ENCODE measurements at places on chromosomes 2 and 18.

- H3K27ac ChIP-seq, result no peak overlapping the region
- no peak overlapping the region for H3K4me3 ChIP-seq
- no peaks in the 10 kb centered on the region for H3K36me3 ChIP-seq
- peaks cover 5% of the 10 kb centered on the region for H3K4me1 ChIP-seq
- H3K27me3 ChIP-seq, result no peaks in the 10 kb centered on the region
- DNase-seq, result no peak
Observed at GRCh38 chr2:136444323-136444722, 321.0 kb upstream of the THSD7B start.

DNA sequence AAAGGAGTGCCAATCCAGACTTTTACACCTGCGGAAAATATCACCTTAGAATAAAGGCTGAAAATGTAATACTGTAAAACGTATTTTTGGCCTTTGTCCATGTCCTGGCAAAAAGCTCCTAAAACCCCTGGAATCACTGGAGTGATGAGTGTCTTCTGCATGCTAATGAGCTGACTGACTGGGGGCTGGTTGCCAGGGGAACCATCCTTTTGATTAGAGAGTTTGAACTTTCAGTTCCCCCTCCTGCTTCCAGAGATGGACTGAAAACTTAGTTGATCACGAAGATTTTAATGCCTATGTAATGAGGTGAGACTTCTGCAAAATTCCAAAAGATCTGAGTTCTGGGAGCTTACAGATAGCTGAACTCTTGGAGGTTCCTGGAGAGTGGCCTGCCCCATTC, 20.5 kb downstream of the PUM2 start:
- H3K27ac ChIP-seq, result no peak overlapping the region
- H3K27me3 ChIP-seq, result no peaks in the 10 kb centered on the region
- peaks cover 34% of the 10 kb centered on the region for H3K36me3 ChIP-seq
- no peak overlapping the region for H3K4me3 ChIP-seq
- no peak for DNase-seq
- H3K4me1 ChIP-seq, result no peaks in the 10 kb centered on the region

DNA sequence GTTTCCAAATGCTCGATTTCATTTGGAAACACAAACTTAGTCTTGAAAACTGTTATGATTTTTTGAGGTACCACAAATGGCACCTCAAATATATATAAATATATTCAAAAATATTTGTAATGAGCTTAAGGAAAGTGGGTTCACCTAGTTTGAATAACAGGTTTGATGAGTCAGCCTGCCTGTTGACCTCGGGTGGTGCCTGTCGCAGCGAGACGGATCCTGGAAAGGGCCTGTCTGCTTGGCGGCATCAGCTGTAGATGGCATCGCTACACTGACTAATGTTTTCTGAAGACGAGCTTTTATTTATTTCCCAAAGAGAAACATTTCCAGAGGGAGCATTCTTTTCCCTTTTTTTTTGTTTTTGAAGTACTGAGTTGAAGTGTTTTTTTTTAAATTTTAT, 6.9 kb downstream of the ALLC start:
- no peak overlapping the region for H3K27ac ChIP-seq
- no peak overlapping the region for H3K4me3 ChIP-seq
- no peaks in the 10 kb centered on the region for H3K36me3 ChIP-seq
- H3K27me3 ChIP-seq, result peaks cover 2% of the 10 kb centered on the region

DNA sequence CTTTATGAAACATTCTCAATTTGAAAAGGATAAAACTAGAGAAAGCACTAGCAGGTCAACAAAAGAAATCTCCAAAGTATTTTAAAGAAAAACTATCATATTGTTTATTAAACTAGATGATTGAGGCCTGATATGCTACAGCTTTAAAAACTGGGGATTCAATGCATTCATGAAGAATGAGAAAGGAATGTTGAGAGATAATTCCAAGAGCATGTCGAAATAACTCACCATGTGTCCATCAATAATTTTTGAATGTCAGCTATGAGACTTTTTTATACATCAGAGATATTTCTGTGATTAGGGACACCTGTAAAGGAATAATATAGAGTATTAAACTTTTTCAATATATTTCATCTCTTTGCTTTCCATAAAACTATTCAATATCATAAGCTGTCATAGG, 376.9 kb upstream of the REG3G start:
- H3K36me3 ChIP-seq, result no peaks in the 10 kb centered on the region
- no peak overlapping the region for H3K27ac ChIP-seq
- DNase-seq, result no peak

GRCh38 chr18:30917651-30918050, 124.9 kb downstream of the DSC3 start:
- H3K4me3 ChIP-seq, result no peak overlapping the region
- no peak overlapping the region for H3K27ac ChIP-seq
- no peaks in the 10 kb centered on the region for H3K4me1 ChIP-seq

- no peaks in the 10 kb centered on the region for H3K4me1 ChIP-seq
- H3K27ac ChIP-seq, result no peak overlapping the region
- no peaks in the 10 kb centered on the region for H3K27me3 ChIP-seq
- H3K4me3 ChIP-seq, result no peak overlapping the region
Observed at GRCh38 chr2:23002234-23002633, 382.7 kb upstream of the KLHL29 start.

DNA sequence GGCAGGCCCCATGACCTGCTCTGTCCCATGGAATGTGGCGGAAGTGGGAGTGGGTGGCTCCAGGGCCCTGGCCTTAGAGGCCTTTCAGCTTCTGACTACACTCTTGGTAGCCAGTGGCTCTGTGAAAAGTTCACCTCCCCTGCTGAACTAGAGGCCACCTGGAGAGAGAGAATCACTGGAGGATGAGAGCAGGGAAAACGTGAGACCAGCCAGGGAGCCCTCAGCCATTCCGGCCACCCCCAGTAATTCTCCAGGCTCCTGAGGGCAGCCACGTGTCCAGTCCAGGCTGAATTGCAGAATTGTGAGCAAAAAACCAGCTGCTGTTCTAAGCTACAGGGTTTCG, 10.5 kb downstream of the COLEC12 start:
- DNase-seq, result no peak
- no peak overlapping the region for H3K4me3 ChIP-seq

DNA sequence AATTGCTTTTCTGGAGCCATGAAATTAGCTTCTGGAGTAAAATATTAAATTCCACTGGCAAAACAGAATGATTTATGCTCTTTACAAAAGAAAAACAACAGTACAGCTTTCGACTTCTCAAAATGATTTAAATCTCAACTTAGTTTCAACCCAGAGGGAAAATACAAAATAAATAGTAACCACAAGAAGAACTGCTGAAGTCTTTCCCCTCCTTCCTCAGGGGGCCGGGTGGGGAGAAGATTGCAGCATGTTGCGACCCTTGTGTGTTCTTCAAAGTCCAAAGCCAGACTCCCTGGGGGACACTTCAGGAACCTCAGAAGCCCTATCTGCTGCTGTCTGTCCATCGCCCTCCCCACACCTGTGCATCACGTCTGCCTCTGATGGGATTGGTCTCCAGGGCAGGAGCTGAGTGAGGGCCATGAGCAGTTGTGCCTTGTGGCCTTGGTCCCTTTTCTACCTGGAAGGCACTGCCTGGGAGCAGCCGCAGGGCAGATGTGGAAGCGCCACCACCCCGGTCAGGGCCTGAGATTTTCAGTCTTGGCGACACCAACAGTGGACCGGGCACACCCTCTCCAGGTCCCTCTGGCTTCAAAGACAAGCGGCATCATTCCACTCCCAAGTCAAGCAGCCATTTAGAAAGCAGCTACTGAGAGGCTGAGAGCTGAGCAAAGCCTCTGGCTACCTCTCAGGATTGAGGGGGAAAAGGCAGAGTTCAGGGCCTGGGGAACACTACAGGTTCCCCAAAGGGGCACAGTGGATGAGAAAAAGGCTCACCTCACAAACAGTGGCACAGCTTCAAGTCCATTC, 210.1 kb upstream of the RAB6C start:
- no peak overlapping the region for H3K27ac ChIP-seq
- H3K36me3 ChIP-seq, result no peaks in the 10 kb centered on the region
- no peak for DNase-seq
- no peaks in the 10 kb centered on the region for H3K27me3 ChIP-seq

- H3K27ac ChIP-seq, result no peak overlapping the region
- peak overlapping the region; percentile 6 for H3K4me3 ChIP-seq
- H3K36me3 ChIP-seq, result no peaks in the 10 kb centered on the region
- no peak for DNase-seq
- H3K4me1 ChIP-seq, result no peaks in the 10 kb centered on the region
- no peaks in the 10 kb centered on the region for H3K27me3 ChIP-seq
Observed at GRCh38 chr2:201093573-201093972, 21.8 kb downstream of the NDUFB3 start.

GRCh38 chr18:8212896-8213780, 396.1 kb upstream of the RAB12 start:
- H3K27me3 ChIP-seq, result no peaks in the 10 kb centered on the region
- H3K27ac ChIP-seq, result no peak overlapping the region
- DNase-seq, result no peak
- no peaks in the 10 kb centered on the region for H3K36me3 ChIP-seq
- H3K4me3 ChIP-seq, result no peak overlapping the region

DNA sequence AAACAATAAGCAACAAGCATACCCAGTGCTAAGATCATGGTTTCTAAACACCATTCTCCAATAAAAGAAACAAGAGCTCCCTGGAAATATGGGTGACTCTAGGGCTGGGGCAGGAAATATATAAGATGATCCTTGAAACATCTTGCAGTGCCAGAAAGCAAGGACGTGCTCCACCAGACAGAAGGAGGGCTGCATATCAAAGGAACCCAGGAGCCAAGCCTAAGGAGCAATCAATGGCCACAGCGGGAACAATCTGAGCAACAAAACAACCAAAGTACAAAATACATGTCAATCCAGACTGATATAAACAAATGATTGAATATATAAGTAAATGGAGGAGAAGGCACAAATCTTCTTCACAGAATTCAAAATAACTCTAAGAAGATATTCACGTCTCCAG, 10.1 kb downstream of the SPIRE1 start:
- DNase-seq, result no peak
- no peaks in the 10 kb centered on the region for H3K27me3 ChIP-seq
- no peaks in the 10 kb centered on the region for H3K36me3 ChIP-seq

GRCh38 chr2:152432206-152432653, 97.3 kb downstream of the FMNL2 start:
- H3K27me3 ChIP-seq, result no peaks in the 10 kb centered on the region
- H3K36me3 ChIP-seq, result no peaks in the 10 kb centered on the region
- no peak overlapping the region for H3K4me3 ChIP-seq
- H3K27ac ChIP-seq, result no peak overlapping the region
- H3K4me1 ChIP-seq, result no peaks in the 10 kb centered on the region

- H3K36me3 ChIP-seq, result no peaks in the 10 kb centered on the region
- no peaks in the 10 kb centered on the region for H3K27me3 ChIP-seq
- H3K4me3 ChIP-seq, result no peak overlapping the region
- H3K27ac ChIP-seq, result no peak overlapping the region
- no peaks in the 10 kb centered on the region for H3K4me1 ChIP-seq
Observed at GRCh38 chr2:150549381-150549780, 61.9 kb upstream of the RND3 start.

DNA sequence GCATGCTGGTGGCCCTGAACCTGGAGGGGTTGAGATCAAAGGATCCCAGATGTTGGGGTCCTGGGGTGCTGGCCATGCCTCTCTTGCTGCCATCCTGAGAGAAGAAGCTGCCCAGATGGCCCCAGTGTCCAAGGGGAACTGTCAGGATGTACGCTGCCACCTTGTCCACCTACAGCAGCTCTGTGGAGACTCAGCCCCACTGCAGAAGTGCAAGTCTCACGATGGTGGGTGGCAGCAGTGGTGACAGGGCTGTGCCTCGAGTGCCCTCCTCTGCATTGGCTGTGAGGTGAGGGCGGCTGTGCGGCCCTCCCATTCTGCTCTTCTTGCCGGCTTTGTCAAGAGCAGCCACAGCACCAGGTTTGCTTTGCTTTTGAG, 24.7 kb downstream of the ODC1 start:
- no peaks in the 10 kb centered on the region for H3K27me3 ChIP-seq
- peaks cover 54% of the 10 kb centered on the region for H3K36me3 ChIP-seq
- H3K4me3 ChIP-seq, result no peak overlapping the region
- DNase-seq, result no peak
- no peak overlapping the region for H3K27ac ChIP-seq

DNA sequence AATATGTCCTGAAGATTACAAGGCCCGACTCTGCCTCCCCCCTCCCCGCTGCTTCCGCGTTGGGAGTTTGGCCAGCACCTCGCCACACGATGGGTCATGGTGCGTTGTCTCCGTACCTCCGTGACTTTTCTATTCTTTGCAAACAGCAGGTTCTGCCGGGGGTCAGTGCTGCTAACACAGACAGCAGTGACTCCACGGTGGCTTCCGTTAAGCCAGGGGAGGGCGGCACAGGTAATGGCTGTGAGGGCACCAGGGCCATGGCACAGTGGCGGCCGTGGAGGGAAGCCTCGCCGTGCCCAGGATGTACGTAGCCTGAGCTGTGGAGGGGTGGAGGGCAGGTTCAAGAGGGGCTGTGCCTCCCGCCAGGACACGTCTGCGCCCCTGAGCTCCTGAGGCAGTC, 115.5 kb downstream of the NFATC1 start:
- H3K4me1 ChIP-seq, result peaks cover 38% of the 10 kb centered on the region
- no peaks in the 10 kb centered on the region for H3K36me3 ChIP-seq
- no peak overlapping the region for H3K4me3 ChIP-seq
- H3K27me3 ChIP-seq, result no peaks in the 10 kb centered on the region
- no peak overlapping the region for H3K27ac ChIP-seq
- DNase-seq, result no peak

GRCh38 chr18:50783553-50783952, 36.3 kb downstream of the MRO start:
- no peaks in the 10 kb centered on the region for H3K36me3 ChIP-seq
- H3K27me3 ChIP-seq, result no peaks in the 10 kb centered on the region
- no peaks in the 10 kb centered on the region for H3K4me1 ChIP-seq
- no peak overlapping the region for H3K4me3 ChIP-seq
